ENCODE measurements at places on chromosomes 7 and 10.

DNA sequence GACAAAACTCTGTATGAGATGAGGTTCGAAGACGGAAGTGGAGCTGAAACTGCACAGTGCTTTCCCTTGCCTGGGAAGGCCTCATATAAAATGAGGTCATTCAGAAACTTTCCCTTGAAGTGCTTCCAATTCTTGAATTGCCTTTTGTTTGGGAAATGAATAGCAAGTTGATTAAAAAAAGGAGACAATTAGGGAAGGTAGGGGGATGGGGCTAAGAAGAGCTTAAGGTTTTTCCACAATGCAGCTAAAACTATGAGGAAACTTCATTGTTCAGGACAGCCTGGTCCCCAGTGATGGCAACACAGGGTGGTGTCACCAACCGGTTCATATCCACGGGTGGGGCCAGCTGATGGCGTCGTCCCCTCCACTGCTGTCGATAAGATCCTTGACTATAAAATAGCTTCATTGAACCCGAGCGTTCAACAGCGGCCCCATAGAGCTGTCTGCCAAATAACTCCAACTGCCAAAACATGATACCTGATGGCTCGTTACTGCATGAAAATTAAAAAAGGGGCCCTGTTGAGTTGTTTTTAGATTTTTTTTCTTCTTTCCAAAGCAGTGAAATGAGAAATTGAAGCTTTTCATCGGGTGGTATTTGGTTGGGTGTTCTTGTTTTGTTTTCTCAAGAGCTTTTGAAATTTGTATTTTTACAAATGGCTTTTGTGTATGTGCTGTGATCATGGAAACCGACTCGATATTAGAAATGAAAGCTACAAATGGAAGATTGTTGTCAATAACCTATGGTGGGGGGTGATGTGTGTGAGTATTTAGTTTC, 2.8 kb upstream of the CELF2 start:
- no peak for DNase-seq

DNA sequence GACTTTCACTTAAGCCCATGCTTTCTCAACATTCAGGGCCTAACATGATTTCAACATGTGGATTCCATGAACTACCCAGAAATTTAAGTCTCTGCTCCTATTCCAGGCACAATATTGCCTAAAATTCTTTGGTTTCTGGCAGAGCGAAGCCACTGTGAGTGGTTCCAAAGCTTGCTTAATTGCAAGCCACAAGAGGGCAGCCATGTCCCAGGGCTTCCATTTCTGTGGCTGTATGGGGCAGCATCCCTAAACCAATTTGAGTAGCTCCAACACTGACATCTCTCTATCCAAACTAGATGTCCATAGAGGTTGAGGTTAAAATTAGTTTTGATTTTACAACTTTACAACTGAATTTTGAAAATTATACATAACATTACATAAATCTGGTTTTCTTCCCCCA, 56.3 kb upstream of the MDFIC start:
- no peak for DNase-seq

GRCh38 chr10:105793071-105793470, 1152.0 kb downstream of the SORCS3 start:
- no peak for DNase-seq

GRCh38 chr7:77182261-77182660, 17.4 kb downstream of the FGL2 start:
- DNase-seq = no peak

DNA sequence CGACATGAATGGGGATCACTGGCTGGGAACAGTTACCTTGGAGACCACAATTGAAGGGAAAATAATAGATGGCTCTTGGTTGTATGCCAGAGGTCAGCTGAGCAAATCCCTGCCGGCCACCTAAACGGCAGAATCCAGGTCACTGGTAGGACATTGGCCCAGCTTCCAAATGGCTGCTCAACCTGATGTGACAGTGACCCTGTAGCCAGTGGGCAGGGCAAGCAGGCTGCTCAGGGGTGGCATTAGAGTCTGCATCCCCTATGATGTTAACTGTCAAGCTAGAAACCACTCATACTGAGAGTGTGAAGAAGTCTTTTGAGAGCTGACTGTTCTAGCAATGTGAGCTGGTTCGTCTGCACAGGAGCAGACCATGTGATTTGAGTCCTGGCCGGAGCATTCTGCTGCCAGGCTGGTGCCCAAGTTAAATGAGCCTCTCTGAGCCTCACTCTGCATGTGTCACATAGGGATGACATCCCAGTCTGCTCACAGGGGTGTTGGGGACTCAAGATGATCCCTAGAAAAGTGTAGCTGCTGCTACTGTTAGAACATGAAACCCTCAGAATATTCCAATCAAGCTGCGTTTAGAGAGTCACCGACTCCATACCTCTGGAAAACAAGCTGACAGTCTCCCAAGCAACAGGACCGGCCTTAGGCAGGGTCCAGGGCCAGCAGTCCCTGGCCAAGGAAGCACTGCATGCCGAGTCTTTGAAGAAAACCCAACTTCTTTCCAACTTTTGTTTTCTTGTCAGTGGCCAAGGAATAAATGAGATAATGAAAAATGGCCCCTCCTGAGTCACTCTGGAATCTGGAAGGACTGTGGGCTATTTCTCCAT, 69.7 kb downstream of the VWA2 start:
- no peak for DNase-seq

DNA sequence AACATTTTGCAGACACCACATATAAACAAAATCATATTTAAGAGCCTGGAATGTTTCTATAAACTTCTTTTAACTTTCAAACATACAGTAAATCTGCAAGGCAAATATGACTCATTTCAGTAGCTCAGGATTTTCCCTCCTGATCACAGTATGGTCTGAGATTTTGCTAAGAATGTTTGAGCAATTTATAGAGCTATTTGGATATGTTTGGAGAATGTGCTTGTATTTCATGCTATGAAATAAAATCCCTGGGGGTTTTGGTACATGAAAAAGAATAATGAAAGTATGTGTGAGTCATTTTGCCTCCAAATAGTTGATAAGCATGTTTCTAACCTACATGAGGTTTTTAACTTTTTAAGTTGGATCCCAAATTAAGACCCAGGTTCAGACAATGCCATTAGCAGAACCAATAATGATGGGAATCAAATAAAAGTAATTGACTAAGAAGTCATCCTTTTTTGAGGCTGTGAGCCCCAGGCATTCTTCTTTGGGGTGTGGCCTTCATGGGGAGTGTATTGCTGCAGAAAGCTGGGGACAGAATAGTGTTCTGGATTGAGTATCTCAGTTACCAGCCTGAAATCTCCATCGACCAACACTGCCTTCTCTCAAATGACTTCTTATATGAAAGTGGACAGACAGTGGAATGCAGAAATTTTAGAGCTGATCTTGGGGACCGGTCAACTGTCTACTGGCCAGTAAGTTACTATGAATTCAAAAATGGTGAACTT, 66.1 kb upstream of the AGBL3 start:
- DNase-seq = no peak

DNA sequence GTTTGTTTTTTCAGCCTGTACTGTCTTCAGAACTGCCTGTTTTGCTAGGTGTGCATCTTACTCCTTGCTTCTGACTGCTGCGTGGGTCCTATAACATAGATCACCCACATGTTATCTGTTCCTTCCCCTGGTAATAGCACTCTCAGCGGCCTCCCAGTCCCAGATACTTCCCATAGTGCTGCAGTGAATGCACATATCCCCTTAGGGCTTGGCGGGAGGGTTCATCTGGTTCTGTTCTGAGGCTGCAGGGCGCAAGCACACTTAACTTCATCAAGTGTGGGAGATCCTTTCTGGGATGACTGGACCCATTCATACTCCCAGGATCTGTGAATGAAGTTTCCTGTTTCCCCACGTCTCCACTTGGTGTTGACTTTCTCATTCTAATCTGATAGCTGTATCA, 90.7 kb downstream of the CELF2 start:
- DNase-seq = no peak

DNA sequence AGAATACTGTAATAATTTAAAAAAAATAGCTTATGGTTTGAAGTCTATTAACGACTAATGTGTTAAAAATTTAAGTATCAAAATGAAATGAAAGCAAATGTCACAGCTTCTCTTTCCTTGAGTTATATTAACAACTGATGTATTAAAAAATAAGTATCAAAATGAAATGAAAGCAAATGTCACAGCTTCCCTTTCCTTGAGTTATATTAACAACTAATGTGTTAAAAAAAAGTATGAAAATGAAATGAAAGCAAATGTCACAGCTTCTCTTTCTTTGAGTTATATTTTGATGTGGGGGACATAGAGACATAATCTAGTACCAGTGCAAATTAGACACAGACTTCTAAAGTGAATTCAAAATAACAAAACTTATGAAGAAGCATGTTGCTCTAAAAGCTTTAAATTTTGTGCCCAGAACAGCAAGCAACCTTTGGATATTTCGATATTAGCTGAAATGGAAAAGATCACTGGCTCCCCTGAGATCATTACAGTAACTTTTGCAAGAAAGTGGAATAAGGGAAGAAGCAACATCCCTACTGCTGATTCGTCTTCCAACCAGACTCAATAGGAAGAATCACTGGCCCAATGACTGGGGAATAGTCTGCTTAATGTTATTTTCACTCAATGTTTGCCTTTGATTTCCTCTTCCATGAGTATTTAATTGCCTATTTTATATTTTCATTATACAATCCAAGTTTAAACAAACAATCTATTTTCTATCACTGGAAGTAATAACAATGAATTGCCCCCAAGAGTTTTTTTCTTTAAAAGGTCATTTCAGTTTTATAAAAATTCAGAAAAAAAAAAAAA, 8.0 kb downstream of the SKAP2 start:
- DNase-seq = no peak

DNA sequence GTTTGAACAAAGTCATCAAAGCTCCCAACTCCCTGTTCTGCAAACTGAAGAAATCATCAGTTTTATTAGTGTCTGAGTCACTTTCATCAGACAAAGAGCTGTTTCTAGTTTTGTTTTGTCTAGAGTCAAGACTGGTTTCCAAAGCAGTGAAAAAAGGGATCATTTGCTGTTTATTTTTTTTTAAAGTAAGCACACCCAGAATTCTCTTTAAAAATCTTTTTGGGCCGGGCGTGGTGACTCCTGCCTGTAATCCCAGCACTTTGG, 972.0 kb upstream of the CELF2 start:
- DNase-seq = no peak

DNA sequence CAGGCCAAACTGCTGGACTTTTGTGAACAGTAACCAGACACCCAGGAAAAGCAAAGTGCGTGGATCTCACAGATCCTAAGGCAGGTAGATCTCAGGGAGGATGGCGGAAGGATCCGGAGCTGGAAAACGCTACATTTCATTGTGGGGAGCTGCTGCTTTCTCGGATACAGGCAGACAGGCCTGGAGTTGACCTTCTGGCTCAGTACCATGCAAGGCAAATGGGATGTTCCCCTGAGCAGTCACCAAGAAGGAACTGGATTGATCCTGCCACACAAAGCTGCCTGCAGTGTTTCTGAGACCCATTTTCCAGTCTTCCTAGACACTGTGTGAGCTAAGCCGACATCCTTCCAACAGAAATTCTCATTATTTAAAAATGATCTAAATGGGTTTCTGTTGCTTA, 65.5 kb downstream of the ZRANB1 start:
- DNase-seq = no peak

- DNase-seq = no peak
Measured at GRCh38 chr7:101302641-101303101, 18.9 kb downstream of the IFT22 start.

DNA sequence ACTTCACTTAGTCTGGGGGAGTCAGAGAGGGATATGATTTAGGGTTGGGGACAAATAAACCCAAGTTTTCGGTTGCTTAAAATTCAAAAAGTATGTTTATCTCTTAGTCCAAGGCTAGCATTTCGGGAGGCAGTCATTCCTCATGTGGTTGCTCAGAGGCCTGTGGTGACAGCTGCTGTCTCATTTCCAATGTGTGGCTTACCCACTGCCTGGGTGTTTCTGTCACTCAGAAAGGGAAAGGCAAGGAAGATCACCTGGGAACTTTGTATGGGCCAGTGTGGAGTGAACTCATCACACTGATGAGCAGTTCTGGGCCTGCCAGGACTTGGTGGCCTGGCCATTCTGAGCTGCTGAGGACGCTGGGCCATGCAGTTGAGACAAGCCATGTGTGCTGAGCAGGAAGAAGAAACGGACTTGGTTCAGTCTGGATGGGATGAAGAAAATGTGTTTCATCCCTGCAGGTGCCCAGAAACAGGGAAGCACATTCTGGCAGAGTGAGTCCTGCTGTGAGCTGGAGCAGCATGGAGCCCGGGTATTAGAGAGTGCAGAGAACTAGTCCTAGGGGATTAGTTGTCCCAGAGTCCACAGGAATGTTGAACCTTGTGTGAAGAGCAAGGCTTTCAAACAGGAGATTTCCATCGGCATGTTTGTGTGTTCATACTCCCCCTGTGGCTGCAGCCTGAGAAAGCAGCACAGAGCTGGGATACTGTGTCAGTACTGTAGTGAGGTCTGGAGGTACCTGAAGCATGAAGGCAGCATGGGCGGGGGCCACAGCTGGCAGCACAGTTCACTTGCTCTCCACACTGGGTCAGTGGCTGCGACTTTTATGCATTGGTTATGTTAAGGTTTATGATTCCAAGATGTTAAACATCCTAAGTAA, 211.1 kb upstream of the IGFBP3 start:
- DNase-seq = no peak

- no peak for DNase-seq
Measured at GRCh38 chr7:44603193-44603592, 3.2 kb upstream of the OGDH start.

DNA sequence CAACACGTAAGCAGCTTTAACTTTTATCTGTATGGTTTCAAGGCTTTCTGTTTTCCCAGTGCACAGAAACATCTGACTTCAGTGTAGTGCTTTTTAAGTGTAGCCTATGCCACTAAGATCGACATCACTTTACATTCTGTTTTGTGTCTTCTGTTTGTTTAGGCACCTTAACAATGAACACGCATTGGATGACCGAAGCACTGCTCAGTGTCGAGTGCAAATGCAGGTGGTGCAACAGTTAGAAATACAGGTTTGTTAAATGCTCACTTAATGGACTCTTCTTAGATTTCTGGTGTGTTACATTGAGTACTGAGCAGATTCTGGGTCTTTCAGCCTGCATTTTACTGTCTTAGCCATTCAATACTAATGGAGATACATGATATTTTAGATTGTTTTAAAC, 237.4 kb downstream of the FOXP2 start:
- no peak for DNase-seq

GRCh38 chr7:26858735-26859134, 5.7 kb downstream of the SKAP2 start:
- no peak for DNase-seq

DNA sequence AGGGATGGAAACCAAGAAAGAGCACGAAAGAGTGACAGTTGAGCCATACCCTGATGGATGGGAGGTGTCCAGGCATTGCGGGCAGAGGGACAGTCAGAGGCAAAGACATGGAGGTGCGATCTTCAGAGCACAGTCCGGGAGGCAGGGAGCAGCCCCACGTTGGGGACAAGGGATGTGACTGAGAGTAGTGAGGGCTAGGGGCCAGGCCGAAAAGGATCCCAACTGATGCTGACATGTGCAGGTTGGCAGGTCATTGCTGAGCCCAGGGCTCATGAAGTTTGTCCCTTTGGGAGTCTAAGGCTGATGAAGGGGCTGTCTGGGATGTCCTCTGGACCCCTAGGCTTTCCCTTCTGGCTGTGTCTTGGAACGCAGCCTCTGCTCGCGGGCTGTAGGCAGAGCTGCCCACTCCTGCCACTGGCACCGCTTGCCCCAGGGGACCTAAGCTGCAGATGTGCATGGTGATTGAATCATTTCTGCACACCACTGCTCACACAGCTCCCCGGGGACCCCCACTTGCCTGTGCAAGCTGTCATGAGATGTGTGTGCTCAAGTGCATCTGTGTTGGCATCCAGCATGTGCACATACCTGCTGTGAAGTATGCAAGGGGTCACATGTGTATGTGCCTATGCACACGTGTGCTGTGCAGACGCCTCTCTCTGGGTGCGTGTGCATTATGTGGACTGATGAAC, 125.1 kb downstream of the ZMIZ1 start:
- DNase-seq = no peak

GRCh38 chr7:128427289-128427891, 17.6 kb upstream of the IMPDH1 start:
- DNase-seq = no peak
